T-helper 1 cell (primary cell): ENCODE measurements at places on chromosomes 12 and 14.

DNA sequence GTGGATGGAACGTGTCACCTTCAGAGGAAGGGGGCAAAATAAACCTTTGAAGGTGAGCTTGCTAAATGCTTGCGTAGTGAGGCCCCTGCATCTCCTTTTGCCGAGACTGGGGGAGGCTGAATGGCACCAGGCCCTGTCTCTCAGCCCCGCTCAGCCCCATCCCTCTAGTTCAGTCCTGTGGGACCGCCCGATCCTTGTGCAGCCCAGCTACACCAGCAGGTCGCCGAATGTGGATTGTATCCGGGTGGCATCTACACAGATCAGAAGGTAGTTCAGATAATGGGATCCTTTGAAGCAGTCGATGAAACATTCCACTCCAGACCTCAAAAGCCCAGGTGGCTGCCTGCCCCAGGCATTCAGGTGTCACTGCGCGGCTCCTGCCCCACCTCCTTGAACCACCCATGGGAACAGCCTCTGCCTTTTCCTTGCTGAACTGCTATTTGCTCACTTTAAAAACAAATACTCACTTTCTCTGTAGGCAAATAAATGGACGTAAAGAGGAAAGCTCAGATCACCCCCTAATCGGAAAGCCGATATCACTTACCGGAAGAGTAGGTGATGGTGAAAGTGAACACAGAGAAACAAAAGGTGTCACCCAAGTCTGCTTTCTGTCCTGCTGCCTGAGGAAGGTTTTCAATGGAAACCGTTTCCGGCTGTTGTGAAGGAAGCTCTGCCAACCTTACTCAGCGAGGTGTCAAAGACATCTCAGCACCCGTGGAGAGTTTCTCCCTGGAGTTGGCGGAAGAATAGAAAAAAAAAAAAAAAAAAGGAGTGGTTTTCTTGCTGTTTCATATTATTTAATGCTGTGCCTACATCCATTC lies 100.3 kb upstream of the NCOR2 start:
- DNase-seq: no peak

DNA sequence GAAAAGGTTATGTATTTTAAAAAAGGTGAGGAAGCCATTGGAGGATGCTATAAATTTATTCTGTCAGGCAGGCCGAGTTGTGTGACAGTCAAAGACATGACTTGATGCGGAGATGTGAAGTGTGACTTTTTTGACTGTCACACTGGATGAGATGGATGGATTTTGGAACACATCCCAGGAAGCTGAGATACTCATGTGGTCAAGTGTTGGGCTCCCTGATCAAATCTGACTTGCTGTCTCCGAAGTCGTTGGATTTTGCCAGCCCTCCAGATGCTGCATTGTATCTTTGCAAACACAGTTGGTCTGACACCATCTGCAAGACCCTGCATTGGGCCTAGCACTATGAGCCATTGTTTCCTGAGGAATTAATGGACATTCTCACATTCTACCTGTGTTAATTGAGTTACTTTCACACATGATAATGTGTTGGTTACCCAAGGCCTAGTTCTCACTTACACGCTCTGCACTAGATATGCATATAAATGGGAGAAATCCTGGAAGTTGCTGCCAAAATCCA lies 204.0 kb upstream of the PRKD1 start:
- DNase-seq: no peak

DNA sequence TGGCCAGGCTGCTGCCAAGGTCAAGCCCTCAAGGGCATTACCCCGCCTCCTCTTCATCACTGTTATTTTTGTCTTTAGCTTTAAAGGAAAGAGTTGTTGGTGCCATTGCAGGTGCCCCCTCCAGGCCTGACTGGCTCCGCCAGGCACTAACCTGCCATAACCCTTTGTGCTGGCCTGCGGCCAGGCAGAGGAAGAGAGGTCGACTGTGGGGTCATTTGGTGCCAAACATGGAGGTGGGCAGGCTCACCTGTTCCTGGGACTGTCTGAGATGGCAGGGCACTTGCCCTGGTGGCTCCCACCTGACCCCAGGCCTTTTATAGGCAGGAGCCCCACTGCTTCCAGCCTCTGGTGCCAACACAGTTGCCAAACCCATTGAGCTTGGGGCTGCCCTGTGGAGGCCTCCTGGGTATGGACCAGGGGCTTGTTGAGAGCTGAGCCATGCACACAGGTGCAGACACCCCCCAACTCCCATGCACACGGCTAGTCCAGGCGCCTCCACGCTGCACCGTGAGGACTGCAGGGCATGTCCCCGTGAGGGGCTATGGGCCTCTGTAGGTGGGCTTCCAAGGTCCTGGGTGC lies 29.4 kb upstream of the PLD4 start:
- DNase-seq: no peak

- DNase-seq: no peak
Observed at GRCh38 chr14:101979666-101980065, 15.3 kb downstream of the DYNC1H1 start.

- no peak for DNase-seq
Observed at GRCh38 chr14:51039252-51039651, 55.7 kb downstream of the TRIM9 start.

DNA sequence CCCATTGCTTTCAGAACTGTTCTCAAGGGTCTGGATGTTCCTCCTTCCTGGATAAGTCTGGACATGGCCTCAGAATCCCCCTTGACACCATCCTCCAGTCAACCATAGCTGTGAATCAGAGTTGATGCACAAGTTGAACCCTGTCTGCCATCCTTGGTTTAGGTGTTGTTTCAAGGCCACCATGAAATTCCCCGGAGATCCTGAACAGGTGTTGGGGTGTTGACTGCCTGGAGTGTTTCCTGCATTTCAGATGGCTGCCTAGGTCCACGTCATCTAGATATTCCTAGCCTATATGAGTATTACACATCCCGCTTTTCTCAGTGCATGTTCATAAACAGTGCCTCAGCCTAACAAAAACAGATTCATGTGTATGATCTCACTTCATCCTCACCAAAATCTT lies 86.7 kb upstream of the PWP1 start:
- DNase-seq: no peak

- DNase-seq: no peak
Observed at GRCh38 chr14:65860956-65861611, 448.6 kb downstream of the FUT8 start.

- DNase-seq: no peak
Observed at GRCh38 chr12:24742378-24742777, 206.5 kb downstream of the BCAT1 start.

DNA sequence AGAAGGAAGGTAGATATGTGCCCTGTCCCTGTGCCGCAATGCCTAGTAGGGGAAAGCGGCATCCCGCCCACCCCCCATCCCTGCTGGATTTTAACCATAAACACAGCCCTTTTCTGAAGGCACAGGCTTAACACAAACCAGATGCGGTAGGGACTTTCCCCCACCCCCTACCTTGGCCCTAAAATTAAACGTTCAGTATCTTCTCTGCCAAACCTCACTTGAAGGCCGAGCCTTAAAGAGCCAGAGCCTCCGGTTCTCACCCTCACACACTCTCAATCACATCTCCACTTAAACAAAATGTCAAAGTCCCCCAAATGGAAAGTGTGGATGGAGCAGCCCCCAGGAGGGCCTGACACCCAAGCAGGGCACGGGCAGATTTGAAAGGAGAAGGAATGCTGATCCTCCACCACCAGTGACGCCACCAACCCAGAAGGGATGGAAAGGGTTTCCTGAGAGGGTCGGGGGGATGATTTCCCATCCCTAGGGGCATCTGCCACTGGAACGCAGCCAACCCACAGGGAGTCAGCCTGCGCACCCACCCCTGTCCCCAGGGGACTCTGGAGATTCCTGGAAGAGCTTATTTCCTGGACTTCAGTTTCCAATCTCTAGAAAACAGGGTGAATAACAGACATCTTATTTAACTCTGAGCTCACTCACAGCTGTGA lies 26.4 kb downstream of the ACTN1 start:
- no peak for DNase-seq

DNA sequence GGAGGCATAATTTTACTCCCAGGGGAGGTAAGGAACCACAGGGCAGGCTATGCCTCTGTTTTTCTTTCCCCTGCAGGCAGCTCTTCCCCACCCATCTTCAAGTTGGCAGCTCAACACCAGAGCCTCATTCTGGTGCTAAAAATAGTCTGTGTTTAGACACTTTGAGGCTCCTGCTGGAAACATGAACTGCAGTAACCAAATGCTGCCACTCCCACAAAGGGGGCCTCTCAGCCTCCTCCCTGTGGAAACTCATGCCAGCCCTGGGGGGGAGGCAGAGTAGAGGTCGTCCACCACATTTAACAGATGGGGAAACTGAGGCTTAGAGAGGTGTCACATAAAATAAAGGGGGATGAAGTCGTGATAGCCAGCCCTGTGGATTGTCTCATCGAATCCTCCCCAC lies 61.4 kb downstream of the WSCD2 start:
- DNase-seq: no peak

- no peak for DNase-seq
Observed at GRCh38 chr14:99473458-99473857, 7.2 kb downstream of the SETD3 start.

DNA sequence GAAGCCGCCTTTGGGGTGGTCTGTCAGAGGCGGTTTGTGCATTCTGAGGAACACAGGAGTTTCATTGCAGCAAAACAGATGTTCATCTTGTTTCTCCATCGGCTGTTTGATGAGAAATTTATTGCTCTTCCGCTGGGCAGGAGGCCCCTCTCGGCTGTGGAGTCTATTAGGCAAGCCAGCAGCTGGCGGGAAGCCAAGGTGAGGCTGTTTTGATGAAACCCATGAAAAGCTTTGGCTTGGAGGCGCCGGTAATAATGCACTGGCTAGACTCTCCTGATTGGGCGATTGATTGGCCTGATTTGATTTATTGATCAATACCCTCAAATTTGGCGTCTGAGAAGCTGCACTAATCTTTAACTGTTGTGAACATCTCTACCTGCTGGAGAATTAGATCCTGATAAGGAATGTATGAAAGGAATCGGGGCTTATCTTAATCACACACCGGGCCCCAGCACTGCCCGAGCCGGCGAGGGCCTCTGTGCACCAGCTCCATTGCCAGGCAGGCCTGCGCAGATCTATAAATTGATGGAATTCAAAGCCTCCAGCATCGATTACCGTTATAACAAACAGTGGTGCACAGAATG lies 187.7 kb downstream of the PHETA1 start:
- no peak for DNase-seq

DNA sequence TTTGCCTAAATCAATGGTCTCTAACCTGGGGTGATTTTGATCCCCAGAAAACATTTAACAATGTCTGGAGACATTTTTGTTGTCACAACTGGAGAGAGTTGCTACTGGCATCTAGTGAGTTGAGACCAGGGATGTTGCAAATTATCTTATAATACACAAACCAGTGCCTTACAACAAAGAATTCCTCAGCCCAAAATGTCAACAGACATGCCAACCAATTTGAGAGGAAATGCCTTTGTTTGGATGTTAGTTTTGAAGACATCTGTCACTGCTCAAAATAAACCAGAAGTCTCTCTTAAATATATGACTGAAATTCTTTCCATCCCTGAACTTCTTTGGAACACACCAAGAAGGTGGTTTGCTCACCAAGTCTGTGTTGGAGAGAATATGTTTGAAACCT lies 336.9 kb upstream of the ATP2B1 start:
- no peak for DNase-seq

DNA sequence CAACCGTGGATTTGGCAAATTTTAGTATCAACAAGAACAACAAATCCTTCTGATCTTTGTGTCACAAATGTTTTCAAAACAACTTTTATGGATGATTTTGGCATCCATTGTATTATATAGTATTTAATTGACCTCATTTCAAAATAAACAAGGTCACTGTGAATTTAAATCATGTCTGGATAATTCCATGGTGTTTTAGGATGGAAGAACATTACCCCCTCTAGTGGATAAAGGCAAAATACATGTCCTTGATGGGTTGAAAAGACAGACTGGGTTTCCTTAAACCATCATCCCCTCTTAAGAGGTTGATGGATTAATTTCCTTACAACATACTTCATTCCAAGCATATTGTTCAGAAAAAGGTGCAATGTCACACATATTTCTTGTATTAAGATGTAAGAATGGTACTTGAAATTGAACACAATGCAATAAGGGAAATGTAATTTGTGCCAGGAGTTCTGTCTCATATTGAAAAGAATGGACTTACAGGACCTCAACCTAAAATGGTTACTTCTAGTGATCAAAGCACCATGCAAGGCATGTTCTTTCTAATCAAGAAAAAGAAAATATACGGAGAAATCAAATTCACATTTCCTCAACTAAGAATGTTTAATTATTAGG lies 352.0 kb downstream of the BCAT1 start:
- no peak for DNase-seq

- DNase-seq: no peak
Observed at GRCh38 chr14:86357876-86358275, 827.9 kb downstream of the FLRT2 start.
